ENCODE measurements at places on chromosomes 4 and X.

- DNase-seq, result peak; percentile 52
These were observed 92.5 kb upstream of the TEX13D start for GRCh38 chrX:124239911-124240310.

- DNase-seq, result no peak
These were observed 21.9 kb downstream of the TXK start for GRCh38 chr4:48112017-48112667.

- no peak for DNase-seq
These were observed 579.5 kb downstream of the GALNTL6 start for GRCh38 chr4:172392741-172393140.

DNA sequence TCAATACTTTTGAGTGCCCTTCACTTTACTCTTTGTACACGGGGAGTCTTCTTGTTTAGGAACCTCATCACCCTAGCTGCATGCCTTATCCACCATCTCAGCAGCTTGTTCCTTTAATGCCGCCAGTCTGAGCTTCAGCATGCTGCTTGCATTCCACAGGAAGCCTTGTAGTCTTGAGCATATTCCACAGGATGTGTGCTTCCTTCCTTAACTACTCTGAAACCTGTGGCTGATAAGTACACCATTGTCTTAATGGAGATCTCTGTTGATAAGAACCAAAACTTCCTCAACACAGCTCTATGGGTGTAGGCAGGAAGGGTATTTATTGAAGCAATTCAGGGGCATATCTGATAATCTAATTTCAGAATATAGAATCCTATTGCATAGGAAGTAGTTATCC is 24.4 kb upstream of the CCNI start:
- DNase-seq, result no peak

DNA sequence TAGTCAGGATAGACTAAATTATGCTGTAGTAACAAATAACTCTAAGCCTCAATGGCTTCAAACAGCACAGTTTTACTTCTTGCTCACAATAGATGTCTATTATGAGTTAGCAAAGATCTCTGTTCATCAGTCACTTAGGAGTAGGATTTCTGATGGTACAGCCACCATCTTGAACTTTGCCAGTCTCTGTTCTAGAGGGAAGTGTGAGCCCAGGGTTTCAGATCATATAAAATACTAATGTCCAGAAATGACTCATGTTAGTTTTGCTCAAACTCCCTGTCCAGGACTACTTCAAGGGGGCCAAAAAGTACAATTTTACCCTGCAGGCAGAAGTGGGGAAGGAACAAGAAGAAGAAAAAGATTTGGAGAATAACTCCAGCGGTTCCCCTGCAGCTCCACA is 77.1 kb upstream of the LSM6 start:
- DNase-seq, result no peak

GRCh38 chr4:105453550-105454205 is 20.2 kb downstream of the PPA2 start:
- DNase-seq, result peak; percentile 17

- DNase-seq, result no peak
These were observed 128.0 kb downstream of the AFAP1 start for GRCh38 chr4:7811536-7812191.

DNA sequence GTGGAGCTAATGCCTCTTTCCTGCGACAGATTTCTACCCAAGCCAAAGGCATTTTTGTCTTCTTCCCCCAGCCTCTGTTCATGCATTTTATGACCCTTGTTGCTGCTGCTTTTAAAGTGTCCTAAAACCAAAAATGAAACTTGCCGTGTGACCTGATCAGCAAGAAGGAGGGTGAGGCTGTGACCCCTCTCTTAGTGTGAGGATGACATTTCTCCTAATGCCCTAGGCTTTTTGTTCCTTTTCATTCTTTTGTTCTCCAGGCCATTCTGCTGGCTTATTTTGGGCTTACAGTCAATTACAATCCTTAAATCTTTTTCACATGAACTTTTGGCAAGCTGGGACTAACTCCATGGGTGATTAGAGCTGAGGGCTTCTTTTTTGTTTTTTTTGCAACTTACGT is 34.4 kb downstream of the PTTG2 start:
- DNase-seq, result no peak

GRCh38 chrX:32448320-32448719 is 763.0 kb downstream of the DMD start:
- no peak for DNase-seq

DNA sequence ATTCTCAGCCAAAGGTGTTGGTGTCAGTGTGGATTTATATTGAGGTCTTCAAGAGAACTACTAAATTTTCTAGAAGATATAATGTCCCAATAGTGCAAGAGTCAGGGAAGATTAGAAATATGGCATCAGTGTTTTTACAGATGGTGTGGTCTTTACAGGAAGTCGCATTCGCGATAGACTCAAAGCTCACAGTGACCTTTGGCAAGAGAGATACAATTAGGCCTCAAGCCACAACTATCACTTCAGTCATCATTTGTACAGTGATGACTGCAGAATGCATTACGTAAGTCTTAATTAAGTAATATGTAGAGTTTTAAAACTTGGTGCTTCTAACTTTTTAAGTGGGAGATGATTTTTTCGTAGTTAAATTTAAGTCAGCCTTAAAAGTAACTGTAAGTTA is 237.2 kb upstream of the FSTL5 start:
- DNase-seq, result no peak

GRCh38 chr4:113435893-113436292 is 325.6 kb downstream of the CAMK2D start:
- DNase-seq, result peak; percentile 26

- no peak for DNase-seq
These were observed 563.4 kb downstream of the DACH2 start for GRCh38 chrX:86711531-86712180.

- no peak for DNase-seq
These were observed 29.2 kb downstream of the SULT1E1 start for GRCh38 chr4:69830560-69831269.

- DNase-seq, result no peak
These were observed 466.1 kb downstream of the C4orf33 start for GRCh38 chr4:129561886-129562671.

All from activated naive CD4-positive, alpha-beta T cell treated with Interleukin-2 at 50 U/mL for 16 hours (primary cell).